ENCODE measurements at places on chromosomes 2 and 18.

DNA sequence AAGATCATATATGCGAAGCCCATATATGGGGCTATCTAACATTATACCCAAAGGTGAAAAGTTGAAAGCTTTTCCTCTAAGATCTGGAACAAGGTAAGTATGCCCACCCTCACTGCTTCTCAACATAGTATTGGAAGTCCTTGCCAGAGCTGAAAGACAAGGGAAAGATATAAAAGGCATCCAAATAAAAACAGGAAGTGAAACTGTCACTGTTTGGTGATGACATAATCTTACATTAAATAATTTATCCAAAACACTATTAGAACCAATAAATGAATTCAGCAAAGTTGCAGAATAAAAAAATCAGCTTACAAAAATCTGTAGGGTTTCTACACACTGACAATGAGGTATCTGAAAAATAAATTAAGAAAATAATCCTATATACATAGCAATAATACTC lies 205.8 kb downstream of the INSIG2 start:
- no peak for DNase-seq

DNA sequence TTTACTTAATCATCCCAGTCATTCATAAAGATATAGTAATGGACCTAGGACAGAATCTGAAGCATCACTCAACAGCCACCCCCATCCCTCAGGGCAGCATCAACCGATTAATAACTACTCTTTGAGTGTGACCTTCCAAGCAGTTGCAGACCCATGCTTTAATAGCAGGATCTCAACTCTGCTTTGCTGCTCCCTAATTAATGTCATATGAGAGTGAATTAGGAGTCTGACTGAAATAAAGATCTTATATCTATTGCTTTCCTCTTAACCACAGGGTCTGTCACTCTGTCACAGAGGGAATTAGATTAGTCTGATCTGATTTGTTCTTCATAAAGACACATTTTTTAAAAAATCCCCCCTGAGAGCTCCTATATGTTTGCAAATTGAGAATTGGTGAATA lies 46.1 kb upstream of the LRP1B start:
- no peak for DNase-seq

GRCh38 chr2:49167131-49167530 lies 12.8 kb upstream of the FSHR start:
- no peak for DNase-seq

- DNase-seq: no peak
These were observed 7.9 kb upstream of the NDUFV2 start for GRCh38 chr18:9094307-9095226.

DNA sequence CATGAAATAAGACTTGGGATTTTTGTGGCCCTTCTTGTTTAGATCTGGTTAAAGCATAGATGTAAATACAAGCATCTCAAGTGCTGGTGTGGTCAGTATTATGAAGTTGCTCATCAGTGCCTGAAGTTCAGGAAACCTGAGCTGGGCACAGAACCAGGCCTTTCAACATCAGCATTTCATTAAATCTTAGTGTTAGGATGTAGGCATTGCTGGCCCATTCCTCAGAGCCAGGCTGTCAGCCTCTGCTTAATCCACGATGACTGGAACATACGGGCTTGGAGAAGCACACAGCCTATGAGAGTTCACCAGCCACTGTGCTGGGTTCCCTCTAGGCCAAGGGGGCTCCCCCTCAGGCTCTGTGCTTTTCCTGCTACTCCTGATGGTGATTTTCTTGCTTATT lies 270.2 kb downstream of the EN1 start:
- no peak for DNase-seq

- DNase-seq: no peak
These were observed 36.0 kb downstream of the SMIM21 start for GRCh38 chr18:75391279-75392225.

DNA sequence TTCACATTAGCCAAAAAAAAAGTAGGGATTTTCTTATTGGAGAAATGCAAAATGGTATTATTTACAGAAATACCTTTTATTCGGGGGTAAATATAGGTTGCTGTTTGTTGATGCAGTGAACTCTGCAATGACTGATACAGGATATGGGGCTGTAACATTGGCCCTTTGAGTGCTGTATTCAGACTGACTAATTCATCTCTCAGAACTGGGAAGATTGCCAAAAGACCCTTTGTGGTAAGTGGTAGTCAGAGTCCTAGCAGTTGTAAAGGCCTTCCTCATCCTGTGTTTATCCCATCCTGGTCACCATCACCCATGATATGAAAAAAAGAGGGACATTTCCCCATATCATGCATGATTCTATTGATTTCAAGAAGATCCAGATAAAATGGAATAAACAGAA lies 14.0 kb upstream of the DCC start:
- no peak for DNase-seq

DNA sequence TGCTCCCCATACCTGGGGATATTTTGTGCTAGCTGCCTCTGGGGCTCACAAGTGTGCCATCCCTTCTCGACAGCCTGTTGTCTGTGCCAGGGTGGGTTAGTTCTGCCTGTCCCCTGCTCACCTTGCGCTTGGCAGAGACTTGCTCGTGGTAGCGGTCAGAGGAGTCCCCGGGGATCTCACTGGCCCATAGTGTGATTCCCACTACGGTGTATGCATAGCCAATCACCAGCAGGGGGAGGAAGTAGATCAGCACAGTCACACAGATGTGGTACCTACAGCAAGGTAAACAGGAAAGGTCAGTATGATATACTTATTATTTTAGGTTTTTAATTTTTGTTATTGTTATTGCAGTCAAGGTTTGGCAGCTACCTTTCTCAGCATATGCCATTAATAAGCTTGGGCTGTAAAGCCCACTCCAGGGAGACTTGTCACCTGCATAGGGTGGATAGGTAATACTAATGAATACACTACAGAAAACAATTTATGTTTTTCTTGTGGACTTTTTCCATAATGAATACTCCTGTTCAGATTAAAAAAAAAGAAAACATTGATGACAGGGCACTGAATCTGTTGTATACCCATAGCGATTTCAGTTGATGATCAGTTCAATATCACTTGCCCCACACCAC lies 95.2 kb downstream of the POLE4 start:
- no peak for DNase-seq

GRCh38 chr2:169797601-169798000 lies 1.1 kb upstream of the SSB start:
- DNase-seq: no peak

- DNase-seq: no peak
These were observed 8.6 kb upstream of the EPB41L5 start for GRCh38 chr2:120004254-120004653.

DNA sequence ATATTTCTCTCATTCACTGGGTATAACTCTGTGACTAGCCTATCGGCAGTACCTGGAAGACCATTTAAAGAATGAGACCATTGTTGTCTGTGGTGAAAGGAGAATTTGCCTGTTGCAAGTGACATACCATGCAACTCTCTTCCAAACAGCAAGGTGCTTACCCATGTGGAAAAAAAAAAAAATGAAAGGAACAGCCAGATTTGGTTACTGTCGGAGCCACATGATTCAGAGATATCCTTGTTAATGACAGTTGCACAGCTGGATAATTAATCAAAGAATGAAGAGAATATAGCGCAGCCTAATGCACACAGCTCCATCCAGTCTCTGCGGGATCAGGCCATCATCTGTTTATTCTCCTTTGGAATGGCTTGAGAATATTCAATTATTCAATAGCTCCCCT lies 141.8 kb downstream of the HRH4 start:
- peak; percentile 51 for DNase-seq

DNA sequence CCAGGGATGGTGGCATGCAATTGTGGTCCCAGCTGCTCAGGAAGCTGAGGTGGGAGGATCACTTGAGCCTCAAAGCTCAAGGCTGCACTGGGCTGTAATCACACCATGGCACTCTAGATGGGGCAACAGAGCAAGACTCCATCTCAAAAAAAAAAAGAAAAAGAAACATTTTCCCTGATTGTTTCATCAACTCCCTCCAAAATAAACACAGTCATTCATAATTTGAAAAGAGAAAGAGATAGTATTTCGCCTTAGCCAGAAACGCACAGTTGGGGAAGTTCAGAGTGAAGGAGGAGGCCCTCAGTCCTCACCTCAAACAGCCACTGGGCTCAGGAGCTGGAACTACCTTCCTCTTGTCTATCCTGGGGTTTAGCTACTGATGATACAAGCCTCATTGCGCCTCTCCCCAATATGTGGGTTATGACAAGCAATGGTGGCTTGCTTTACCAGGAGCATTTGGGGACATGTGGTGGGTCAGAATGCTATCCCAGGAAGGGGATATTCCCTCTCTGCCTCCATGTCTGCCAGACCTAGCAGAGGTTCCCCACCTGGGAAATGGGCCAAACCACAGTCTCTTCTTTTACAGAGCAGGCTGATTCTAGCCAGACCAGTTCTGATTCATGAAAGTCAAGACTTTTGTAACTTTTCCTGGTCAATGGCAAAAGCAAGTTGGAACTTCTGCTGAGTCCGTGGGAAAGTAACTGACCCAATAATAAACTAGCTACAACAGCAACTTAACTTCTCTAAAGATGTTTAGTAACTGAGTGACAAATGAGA lies 22.2 kb upstream of the TMEM87B start:
- DNase-seq: no peak

DNA sequence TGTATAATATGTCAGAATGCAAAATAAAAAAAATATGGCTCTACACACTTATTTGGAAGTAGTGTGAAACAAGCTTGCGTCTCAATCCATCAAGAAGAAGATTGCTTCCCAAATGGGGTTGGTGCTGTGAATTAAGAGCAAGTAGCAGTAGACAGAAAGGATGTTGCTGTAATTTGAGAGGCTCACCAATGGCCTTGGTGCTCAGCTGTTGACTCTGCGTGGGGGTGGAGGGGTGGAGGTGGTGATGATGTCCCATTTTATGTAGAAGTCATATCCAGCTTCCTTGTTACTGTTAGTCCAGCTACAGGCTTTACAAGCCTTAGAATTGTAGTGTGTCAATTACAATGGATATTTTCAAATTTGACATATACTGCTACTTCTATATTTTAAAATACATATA lies 223.4 kb upstream of the RND3 start:
- DNase-seq: no peak

DNA sequence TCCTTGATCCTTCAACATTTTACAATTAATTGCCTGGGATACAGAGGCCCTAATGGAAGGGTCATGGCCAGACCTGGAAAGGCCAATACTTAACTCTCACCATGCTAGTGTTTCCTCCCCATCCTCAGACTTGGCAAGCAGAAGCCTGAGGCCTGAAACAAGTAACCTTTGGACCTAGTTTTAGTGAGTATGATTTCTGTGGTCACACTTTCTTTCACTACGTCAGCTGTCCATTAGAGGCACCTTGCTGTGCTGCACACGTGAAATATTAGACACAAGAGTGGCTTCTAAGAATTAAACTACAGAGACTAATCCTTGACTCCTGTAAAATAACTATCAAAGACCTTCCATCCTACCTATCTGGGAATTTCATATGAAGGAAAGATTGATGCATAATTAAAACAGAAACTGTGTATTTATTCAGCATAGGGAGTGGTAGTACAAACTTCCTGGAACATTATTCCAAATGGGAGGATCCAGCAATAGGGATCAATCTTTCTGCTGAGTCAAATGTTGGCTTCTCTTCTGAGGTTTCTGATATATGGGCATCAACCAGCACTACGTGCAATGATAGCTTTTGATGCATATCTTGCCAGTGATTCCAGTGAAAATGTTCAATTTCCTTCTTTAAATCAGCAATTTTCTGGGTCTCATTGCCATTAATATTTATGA lies 249.7 kb downstream of the IKZF2 start:
- no peak for DNase-seq

GRCh38 chr2:68565858-68566257 lies 77.5 kb upstream of the PROKR1 start:
- DNase-seq: no peak

GRCh38 chr18:60935041-60935910 lies 398.0 kb upstream of the CDH20 start:
- DNase-seq: no peak

DNA sequence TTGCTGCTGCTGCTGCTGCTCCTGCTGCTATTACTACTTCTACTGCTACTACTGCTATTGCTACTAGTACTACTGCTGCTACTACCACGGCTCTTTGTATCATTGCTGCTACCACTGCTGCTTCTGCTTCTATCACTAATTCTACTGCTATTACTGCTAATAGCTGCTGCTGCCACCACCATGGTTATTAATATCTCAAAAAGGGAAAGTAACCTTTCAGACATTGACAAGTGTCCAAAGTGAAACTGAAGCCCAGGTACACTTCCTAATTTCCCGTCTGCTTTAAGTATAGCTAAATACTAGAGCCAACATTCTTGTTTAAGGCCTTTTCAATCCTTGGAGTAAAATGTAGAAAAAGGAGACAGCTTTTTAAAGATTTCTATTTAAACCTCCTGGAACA lies 45.4 kb upstream of the EHBP1 start:
- no peak for DNase-seq
